ENCODE measurements at places on chromosomes 5 and 9. TPM values are rescaled to one million over a fixed set of nuclear protein-coding genes. Genes with fewer than 3 reads are reported as not detected.

- ATAC-seq, result no peak
Observed at GRCh38 chr9:28866951-28867350, 1293.7 kb upstream of the C9orf72 start.

- ATAC-seq, result no peak
Observed at GRCh38 chr5:150576449-150576949, 64.0 kb upstream of the SYNPO start.

DNA sequence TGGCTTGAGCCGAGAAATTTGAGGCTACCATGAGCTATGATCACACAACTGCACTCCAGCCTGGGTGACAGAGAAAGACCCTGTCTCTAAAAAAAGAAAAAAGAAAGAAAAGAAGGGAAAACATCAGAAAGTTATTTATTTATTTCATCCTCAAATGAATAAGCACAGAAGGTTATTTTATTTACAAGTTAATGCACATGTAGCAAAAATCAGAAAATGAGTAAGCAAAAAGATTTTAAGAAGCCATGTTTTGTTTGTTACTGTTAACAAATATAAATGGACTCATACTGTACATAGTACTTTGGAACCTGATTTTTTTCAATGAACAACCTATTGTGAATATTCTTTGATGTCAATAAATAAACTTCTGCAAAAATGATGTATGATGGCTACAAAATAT is 47.2 kb downstream of the NRG2 start:
- ATAC-seq, result no peak

- ATAC-seq, result no peak
Observed at GRCh38 chr5:142192286-142193113, 83.9 kb downstream of the NDFIP1 start.

- no peak for ATAC-seq
Observed at GRCh38 chr5:56735849-56736641, 79.3 kb upstream of the MAP3K1 start.

DNA sequence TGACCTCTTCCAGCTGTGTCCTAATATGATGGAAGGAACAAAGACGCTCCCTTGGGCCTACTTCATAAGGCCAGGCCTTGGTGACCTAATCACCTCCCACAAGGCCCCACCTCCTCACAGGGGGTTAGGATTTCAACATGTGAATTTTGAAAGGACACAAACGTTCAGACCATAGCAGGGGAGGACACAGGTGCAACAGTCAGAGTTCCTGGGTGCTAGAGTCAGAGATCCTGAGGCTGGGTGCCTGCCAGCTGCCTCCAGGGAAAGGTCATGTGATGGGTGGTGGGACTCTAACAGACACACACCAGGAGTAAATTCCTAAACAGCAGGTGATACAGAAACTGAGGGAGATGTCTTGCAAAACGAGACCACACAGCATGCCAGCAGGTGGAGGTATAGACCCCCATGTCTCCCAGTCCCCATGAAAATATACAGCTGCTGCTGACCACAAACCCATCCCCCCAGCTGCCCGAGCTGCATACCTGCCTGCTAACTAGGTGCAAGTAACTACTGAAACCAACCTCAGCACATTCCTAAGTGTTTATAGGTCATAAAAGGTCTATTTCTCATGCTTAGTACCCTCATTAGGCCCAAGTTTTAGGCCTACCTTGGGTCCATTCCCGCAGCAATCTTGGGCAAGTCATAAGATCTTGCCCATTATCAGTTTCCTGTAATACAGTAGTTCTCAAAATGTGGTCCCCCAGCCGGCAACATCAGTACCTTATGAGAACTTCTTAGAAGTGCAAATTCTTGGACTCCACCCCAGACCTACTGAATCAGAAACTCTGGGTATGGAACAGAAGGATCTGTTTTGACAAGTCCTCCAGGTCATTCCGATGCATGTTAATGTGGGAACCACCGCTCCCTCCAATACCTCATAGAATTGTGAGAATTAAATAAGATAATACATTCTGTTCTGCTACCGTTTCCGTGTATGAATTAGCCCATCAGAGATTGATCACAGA is 245.3 kb downstream of the ENC1 start:
- ATAC-seq, result peak; percentile 85

GRCh38 chr9:4654084-4654483 is 8.0 kb upstream of the PLPP6 start:
- ATAC-seq, result no peak

DNA sequence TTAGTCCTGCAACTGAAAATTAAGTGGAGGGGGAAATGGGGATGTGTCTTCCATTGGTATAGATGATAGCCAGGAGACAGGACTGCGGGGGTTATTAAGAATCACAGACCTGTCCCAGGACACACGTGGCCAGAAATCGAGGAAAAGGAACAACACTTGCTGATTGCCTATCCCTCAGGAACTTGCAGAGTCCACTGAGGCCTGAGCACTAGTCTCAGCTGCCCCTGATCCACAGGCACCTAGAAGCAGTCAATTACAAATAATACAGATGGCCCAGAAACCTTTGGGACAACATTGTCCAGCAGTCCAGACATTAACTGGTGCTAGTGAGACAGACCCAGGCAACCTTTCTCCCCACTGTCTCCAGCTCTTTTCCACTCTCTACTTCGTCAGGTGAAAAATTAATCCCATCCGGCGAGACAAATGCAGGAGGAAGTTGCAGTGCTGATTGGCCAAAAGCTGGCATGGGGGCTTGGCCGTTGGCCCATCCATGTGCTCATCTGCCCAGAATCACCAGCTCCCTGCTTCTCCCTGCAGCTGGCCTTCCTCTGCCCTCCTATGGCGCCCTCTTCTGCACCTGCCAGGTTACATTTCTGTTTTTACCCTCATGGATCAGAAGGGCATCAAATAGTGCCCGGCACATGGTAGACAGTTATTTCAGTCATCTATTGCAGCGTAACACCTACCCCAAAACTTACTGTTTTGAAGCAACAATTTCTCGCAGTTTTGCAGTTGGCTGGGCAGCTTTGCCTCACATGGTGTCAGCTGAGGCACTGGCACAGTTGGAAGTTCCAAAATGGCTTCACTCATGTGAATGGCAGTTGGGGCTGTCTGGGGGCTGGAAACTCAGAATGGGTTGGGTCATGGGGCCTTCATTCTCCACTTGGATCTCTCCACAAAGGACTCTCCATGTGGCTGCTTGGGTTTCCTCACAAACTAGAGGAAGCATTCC is 3.6 kb upstream of the B4GALT1 start:
- ATAC-seq, result no peak

DNA sequence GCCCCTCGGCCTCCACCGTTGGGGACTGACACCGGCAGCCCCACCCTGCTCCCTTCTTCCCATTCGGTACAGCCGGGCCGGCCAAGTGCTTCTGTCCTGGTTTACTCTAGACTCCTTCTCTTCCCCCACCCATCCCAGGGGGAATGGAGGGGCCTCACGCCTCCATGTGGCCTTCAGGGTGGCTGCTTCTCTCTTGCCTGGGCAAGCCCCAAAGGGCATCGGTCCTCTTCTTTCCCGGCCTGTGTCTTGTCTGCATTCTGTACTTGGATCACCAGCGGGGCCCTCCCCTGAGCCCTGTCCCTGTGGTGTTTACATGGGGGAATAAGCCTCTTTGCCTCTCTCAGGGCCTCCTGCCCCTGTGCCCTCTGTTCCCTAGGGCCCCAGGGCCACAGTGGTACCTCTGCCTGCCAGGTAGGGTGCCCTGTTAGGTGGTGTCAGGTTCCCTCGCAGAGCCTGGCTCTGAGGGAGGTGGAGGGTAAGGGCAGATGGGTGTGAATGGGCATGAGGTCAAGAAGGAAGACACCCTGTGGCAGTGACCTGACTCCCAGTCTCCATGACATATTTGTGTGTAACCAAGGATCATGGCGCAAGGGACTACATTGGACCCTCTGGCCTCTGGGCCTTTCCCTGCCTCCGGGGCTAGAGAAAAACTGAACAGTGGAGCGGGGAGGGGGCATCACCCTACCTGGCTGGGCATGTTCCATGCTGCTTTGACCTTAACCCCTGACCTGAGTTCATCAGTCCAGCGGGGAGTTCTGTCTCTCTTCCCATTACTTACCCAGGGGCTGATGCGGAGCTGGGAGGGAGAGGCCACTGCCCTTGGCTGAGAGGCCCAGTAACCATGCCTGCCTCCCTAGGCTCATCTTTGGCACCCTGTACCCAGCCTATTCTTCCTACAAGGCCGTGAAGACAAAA is 1.6 kb downstream of the REEP2 start:
- no peak for ATAC-seq

DNA sequence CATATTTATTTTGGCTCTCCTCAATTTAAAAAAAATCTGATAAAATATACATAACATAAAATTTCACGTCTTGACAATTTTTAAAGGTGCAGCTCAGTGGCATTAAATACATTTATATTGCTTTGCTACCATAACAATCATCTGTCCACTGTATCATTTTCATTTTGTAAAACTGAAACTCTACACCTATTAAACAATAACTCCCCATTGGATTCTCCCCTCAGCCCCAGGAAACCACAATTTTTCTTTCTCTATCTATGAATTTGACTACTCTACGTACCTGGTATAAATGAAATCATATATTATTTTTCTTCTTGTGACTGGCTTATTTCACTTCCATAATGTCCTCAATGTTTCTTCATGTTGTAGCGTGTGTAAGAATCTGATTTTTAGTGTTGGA is 563.5 kb downstream of the PRR16 start:
- ATAC-seq, result no peak

DNA sequence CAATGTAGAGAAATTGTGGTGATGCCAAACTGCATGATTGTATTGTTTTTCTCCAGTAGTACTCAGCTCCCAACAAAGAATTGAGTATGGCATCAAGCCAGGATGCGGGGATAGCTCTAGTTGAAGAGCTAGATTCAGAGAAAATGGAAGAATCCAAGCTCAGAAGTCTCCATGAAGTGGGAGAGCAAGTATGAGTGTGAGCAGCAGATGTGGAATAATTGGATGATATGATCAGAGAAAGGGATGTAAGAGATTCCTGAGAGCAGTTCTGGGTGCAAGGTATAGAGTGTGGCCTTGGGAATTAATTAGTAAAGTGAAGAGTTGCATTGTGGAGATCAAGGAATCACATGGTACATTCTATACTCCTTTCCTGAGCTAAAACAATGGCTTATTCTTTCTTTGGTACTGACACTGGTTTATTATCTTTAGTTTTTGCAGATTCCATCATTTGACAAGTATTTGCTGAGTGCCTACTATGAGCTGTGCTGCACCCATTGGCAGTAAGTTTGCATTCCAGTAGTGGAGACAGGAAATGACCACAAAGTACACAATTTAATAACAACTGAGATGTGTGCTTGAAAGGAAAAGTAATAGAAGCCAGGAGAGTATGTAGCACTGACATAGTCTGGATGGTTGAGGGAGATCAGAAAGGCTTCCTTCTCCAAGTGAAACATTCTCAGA is 177.1 kb downstream of the CPLANE1 start:
- ATAC-seq, result no peak

DNA sequence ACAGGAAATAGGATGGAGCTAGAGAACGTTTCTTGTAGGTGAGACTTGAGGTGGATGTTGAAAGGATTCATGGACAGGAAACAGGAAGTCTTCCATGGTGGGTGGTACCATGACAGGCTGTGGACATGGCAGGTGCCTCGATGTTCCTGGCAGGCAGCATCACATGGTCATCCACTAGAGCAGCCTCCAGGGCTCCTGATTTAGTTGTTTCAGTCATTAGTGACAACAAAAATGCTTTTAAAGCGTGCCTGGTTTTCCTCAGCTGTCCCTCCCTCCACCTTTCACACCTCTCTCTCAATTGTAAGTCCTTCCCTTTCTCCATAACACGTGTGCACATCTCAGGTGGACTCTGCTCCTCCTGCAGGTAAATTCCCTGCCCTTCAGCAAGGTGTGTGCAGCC is 25.2 kb upstream of the ASPN start:
- ATAC-seq, result no peak

DNA sequence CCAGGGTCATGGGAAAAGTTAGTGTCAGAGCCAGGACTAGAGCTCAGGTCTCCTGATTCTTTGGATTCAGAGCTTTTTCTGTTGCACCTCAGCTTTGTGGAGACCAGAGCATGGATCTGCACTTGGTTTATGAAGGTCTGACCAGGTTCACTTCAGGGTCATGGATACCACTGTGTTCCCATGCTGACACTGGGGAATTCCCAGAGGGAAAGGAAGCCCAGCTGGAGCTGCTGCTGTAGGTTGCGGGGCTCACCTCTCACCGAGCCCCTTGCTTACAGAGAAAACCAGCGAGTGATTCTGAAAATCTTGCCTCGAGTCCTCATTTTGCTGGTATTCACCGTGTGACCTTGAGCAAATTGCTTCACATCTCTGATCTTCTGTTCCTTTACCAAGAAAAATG is 83.0 kb downstream of the RGS3 start:
- ATAC-seq, result no peak

DNA sequence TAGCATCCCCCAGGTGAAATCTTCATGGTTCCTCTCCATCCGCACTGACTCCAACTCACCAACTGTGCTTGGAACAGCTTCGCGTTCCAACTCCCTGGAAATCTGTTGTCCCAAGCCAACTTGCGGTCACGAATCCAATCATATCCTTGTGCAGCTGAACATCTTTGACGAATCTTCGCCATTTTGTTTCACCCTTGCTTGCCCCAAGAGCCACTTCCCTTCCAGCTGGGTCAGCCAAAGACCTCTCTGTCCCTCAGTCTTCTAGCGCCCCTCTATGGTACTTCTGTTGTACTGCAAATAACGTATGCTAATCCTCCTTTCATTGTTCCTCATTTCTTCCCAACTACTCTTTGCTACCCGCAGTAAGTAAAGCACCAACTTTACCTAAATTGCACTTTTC is 61.0 kb upstream of the TARS1 start:
- ATAC-seq, result no peak

DNA sequence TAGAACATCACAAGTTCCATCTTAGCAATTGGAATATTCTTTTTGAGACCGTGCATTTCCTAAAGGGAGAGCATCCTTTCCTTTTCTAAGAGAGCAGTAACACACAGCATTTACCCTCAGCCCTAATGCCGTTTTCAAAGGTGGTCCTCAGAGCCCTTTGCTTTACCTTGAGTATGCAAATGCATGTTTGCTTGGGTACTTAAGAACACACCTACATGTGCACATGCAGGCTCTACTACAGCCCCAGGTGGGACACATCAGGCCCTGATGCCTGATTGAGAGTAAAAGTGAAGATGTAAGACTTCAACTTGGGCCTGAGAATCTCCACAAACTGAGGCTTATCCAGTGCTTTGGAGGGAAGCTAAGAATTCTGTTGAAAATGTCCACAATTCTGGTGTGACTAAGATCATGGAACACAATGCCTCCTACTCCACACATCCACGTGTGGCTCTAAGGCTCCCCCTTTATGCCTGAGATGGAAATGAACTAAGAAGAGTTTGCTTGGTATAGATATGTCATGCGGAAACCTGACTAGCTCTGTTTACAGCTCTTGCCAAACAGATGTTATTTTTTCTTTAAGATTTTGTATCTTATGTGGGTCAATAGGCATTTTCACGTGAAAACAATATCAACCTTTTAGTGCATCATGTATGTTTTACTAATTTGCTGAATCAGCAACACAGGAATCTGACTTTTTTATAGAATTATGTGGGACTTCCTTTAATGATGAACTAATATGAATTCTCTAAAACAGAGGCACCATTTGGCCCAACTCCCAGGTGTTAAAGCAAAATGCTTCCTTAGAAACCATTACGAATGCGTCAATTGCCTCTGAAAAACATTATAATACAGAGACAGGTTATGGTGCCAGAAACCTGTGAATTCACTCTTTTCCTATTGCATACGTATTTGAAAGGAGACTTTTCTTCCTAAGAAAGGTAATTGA is 48.9 kb upstream of the SLC2A8 start:
- peak; percentile 39 for ATAC-seq

ADAMTS6 gene
- total RNA-seq, result 1.2 TPM

RNF180 gene
- total RNA-seq, result 2.8 TPM

PTTG1 gene
- total RNA-seq, result 74.7 TPM

PALM2AKAP2 gene
- total RNA-seq, result 0.88 TPM

All from esophagus mucosa (tissue), 1 donor.